ENCODE measurements at places on chromosomes 3 and 15.

DNA sequence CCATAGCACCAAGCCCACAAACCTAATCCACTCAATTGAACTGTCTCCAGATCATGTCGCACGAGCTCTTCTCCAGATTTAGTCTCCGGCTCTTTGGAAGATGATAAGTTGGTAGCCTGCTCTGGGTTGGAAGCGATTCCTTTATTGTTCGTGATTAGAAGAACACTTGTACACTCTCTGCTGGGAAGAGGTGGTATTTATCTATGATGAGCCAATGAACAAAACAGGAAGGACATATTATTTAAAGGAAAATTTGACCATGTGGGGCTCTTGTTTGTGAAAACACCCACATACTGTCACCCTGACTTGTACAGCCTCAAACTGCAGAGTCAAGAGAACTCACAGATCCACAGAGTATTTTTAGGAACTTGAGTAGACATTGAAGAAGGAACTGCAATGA lies 54.4 kb downstream of the MYZAP start:
- no peak for DNase-seq

- no peak for DNase-seq
Observed at GRCh38 chr15:31407851-31408250, 81.2 kb downstream of the KLF13 start.

DNA sequence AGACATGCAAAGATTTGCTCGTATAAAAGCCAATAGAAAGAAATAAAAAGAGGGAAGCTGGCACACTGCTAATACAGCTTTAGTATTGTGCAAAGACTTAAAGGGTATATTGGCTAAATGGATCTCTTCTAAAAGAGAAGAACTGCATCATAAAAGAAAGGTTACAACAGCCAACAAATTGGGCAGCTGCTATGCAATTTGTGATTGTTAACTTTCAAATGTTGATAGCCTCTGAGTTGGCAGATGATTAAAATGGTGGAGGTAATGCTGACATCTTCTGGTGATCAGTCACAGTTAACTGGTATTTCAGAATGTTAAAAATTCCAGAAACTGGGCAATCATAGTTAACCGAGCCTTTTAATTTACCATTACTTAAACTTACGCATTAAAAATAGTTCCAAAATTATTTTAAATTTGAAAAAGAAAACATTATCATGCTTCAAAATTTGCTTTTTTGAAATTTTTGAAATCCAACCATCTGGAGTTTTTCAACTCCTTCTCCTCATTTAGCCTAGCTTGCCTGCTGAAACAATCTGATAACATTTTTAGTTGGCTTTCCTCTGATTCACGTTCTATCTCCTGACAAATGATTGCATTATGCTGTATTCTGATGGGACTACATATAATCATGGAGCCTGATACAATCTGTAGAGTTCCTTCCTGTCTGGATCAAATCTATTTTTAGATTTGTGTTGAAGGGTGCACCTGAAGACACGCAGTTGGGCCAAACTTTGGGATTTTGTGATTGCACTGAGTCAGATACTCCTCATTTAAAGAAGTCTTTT lies 144.0 kb upstream of the PDZRN3 start:
- DNase-seq: no peak

DNA sequence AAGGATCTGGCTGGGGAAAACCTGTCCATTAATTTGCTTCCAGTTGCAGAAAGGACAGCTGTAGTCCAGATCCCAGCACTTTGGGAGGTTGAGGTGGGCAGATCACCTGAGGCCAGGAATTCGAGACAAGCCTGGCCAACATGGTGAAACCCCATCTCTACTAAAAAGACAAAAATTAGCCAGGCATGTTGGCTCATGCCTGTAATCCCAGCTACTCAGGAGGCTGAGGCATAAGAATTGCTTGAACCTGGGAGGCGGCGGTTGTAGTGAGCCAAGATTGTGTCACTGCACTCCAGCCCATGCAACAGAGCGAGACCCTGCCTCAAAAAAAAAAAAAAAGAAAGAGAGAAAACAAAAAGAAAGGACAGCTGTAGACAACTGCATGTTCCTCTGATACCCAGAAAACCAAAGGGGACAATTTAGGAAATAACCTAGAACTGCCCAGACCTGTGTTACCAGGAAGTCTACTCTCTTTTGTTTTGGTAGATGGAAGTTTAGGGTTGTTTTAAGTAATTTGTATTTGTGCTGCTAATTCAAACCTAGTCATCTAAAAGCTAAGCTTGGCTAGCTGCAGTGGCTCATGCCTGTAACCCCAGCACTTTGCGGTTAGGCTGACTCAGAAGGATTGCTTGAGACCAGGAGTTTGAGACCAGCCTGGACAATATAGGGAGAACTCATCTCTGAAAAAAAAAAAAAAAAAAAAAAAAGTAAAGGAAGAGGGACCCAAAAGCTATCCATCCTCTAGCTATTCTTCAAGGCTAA lies 22.7 kb downstream of the EXD1 start:
- no peak for DNase-seq

GRCh38 chr3:13866041-13866965 lies 13.6 kb downstream of the WNT7A start:
- no peak for DNase-seq

DNA sequence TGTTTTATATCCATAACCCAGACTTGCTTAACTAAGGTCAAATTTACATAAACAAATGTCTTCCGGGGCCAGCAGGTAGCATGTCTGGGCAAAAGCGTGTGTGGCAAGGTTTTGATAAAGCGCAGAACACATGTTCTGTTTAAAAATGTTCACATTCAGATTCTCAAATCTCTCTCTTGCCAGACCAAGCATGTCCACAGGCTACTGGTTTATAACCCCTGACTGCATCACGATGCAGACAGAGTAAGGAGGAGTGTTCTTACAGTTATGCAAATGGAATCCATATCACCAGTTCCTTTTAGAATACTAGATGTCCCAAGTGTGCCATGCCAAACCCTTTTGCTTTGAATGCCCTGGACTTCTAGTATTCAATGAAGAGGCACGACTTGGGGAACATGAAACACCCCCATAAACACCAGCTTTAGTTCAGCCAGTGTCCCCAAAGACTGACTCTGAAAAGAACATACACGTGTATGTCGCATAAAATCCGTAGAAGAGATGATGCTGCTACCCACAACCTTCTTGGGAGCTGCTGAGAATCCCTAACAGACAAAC lies 412.0 kb downstream of the CNTN4 start:
- no peak for DNase-seq

GRCh38 chr3:10017636-10018292 lies 8.5 kb upstream of the FANCD2 start:
- DNase-seq: no peak

DNA sequence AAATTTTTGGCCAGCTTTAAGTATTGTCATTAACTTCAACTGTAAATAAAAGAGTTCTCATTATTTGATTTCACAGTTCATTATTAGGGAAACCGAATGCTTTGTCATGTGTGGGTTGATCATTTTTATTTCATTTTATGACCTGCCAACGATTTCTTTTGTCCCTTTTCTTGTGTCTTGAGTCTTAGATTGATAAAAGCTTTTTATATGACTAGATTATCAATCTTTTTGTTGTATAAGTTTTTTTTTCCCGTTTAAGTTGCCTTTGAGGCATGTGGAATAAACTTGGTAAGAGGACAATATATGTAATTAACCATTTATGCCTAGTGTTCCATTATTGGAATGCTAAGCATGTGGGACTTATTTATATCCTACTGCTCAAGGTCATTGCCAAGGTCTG lies 62.8 kb downstream of the ATP2C1 start:
- DNase-seq: no peak

GRCh38 chr3:48478626-48479555 lies 25.1 kb downstream of the SHISA5 start:
- DNase-seq: no peak

DNA sequence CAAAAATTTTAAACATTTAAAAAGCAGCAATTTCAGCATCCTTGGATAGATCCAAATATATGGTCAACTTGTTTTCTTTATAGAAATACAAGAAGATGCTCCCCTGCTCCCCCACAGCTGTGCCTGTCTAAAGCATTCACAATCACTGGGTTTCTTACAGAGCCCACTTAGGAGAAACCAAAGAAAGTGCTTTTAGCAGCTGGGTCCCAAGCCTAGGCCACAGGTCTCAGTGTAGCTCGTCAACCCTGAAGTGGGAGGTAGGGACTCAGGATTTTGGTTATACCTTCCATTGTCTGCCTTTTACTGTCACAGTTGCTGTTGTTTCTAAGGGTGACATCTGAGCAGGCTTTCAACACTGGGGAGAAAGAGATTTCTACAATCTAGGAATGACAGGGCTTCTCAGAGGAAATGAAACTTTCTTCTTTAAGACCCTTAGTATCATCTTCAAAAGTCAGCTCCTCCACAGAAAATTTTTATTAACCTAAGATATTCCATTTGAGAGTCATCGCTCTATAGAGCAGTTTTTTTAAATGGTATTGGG lies 199.3 kb upstream of the CMC1 start:
- DNase-seq: no peak

- DNase-seq: no peak
Observed at GRCh38 chr3:46921041-46921440, 43.5 kb downstream of the PTH1R start.

DNA sequence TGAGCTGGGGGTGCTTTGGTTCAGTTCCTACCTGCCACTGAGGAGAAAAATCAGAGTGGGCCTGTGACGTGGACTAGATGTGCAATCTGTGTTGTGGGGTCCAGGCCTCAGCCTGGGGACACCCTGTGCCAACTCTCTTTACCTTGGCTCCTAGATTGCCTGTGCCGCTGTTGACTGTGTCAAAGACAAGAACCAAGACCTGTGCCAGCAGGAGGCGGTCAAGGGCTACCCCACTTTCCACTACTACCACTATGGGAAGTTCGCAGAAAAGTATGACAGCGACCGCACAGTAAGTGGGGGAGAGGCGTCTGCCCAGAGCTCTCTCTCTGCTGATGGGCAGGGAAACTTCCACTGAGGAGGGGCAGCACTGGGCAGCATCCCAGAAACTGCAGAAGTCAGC lies 40.6 kb upstream of the SEC22A start:
- no peak for DNase-seq

- DNase-seq: no peak
Observed at GRCh38 chr3:12810961-12811360, 14.5 kb downstream of the CAND2 start.

GRCh38 chr15:27196691-27197090 lies 225.7 kb downstream of the GABRG3 start:
- no peak for DNase-seq

- DNase-seq: no peak
Observed at GRCh38 chr3:186176373-186176990, 67.6 kb upstream of the ETV5 start.

- DNase-seq: no peak
Observed at GRCh38 chr3:181541414-181541813, 170.3 kb upstream of the SOX2 start.

DNA sequence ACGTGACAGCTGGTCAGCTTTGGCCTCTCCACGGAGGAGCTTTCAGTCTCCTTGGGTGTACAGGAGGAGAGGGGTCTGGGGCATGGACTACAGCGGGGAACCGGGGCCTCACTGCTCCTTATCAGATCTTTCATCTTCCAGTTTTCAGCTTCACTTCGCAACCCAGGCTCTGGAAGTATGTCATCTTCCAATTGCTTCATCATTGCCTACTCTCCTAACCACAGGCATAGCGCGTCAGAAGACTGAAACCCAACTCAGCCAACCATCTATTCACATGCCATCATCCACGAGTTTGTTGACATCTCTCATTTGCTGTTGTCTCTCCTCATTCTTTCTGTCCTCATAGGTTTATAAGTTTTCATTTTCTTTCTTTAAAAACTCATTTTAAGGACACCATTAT lies 119.5 kb downstream of the MYLK start:
- no peak for DNase-seq

GRCh38 chr3:38313695-38314094 lies 31.6 kb downstream of the SLC22A14 start:
- no peak for DNase-seq

DNA sequence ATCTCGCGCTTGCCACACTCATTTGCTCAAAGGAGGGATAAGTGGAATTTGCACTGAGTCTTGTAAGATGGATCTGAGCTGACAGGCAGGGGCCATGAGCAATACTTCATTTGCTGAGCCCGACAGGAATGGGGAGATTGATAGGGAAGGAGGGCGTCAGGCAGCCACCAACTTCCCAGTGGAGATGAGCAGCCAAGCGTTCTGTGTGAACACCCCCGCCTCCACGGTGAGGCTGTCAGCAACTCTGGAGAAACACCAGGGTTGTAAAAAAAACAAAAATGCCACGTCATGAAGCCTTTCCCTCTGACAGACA lies 36.8 kb downstream of the TLE3 start:
- DNase-seq: peak; percentile 52

DNA sequence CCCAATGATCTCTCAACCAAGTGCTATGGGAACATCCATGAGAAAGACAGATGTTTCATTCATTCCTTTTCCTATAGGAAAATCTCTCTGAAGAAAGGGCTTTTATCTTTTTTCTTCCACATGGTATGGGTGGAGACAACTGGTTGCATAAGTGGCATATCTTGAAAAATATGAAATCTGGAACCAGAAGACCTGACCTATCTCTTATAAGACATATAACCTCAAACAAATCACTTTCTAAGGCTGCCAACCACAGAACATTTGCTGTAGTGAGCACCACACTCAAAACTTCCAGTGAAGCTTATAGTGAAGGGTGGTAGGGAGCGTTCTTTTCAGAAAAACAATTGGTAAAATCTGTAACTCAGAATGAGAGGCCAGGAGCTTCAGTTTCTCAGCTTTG lies 58.5 kb downstream of the SHQ1 start:
- no peak for DNase-seq

- DNase-seq: no peak
Observed at GRCh38 chr15:68479870-68480269, 47.9 kb upstream of the ITGA11 start.

GRCh38 chr3:188827576-188827975 lies 344.2 kb upstream of the TPRG1 start:
- DNase-seq: no peak

GRCh38 chr3:69409011-69409410 lies 23.1 kb upstream of the FRMD4B start:
- DNase-seq: no peak

DNA sequence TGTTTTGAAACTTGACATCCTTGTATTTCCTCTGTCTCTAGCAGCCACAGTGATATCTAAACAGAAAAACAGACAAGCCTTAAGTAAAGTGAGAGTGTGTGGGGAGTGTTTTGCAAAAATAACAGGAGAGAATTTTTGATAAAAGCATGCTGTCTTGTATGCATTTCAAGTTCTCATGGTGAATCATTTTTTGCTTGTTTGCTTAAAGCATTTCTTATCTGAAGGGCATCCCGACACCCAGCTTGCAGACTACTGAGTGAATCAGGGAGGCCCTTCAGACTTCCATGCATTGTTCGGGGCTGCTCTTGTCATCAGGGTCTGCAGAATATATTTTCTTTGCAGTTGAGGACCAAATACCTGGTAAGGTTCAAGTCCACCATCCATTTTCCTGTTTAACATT lies 8.5 kb downstream of the CGNL1 start:
- DNase-seq: no peak

DNA sequence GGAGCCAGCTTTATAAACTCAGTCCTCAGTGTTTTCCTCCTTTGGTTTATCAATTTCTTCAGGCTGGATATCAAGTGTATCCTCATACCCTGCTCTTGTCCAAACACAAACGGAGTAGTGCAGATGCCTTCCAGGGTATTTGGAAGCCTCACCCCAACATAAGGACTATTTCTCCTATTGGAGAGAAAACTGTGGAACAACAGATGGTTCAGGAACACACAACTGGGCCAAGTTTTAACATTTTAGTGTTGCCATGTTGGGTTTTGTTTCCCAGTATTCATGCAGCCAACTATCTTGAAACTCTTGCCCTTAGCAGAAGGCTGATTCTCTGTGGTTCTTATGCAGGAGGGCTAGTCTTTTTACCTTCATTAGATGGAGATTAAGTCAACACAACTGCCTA lies 398.1 kb downstream of the GABRB3 start:
- no peak for DNase-seq

- no peak for DNase-seq
Observed at GRCh38 chr3:134623615-134624245, 27.1 kb downstream of the KY start.

- no peak for DNase-seq
Observed at GRCh38 chr3:153215966-153216365, 53.9 kb downstream of the RAP2B start.
